Fibroblast of lung (primary cell): ENCODE measurements at places on chromosomes 3 and 15. TPM values are rescaled to one million over a fixed set of nuclear protein-coding genes. Genes with fewer than 3 reads are reported as not detected.
A peak's percentile ranks its signal among the peaks of the same experiment; 100 is the strongest.

GRCh38 chr3:177611752-177612334 is 414.6 kb upstream of the TBL1XR1 start:
- DNase-seq, result no peak

DNA sequence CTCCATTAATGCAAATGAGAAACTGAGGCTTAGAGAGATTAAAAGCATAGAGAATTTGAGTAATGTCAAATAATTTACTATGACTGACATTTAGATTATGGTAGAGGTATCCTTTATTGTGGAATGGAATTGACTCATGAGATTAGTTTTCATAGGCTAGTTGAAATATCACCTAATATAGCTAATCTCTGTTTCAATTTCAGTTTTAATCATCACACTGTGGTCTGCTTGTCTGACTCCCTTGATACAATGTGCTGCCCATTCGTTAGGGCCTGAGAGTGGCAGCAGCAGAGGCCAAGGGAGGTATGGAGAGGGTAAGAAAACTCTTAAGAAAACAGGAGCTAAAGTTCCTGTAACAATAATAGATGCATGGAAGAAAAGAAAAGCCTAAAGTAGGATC is 13.2 kb upstream of the ZBTB20 start:
- no peak for DNase-seq

- DNase-seq, result peak; percentile 9
Measured at GRCh38 chr15:66231394-66232266, 21.9 kb downstream of the MEGF11 start.

- no peak for DNase-seq
Measured at GRCh38 chr3:6567241-6567640, 293.7 kb upstream of the GRM7 start.

DNA sequence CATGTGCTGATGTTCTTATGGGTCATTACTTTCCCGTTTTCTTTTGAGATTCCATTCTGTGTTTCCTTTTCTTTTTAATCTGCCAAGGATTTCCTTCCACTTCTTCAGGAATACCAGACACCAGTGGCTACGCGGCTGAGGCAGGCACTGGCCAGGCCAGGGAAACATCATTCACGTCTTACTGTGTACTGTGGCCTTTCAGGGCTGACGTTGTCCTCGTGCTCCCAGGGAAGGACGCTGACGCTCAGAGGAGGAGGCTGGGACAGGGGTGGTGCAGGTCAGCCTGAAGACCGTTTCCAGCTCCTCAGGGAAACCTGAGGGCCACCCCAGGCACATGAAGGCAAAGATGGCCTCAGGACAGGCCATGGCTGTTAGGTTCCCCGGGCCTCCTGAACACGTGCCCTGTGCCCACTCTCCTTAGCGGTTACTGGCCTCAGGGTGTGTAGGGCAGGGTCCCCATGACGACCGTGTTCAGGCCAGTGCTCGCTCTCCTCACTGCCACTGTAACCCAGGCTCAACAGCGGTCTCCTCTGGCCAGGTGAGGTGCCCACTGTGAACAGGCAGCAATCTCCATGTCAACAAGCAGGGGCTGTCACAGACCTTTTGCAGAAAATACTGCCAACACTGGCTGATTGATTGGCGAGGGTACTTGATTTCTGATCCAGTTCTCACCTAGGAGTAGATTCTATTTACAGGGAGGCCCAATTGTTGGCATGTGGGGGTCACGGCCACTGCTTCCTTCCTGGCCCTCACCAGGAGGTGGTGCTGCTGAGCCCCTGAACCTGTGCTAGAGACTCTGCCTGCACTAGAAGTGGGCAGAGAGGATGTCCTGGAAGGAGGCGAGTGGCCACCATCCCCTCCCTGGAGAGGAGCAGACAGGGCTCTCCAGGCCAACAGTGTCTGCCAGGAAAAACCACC is 169.5 kb downstream of the ATP10A start:
- peak; percentile 23 for DNase-seq

Gene SLC12A1
- not detected in 2 replicates for total RNA-seq

Gene FRG2C
- not detected in 2 replicates for total RNA-seq

Gene ZPLD1
- 0.17 TPM in 1 of 2 replicates, not detected in the other for total RNA-seq

DNA sequence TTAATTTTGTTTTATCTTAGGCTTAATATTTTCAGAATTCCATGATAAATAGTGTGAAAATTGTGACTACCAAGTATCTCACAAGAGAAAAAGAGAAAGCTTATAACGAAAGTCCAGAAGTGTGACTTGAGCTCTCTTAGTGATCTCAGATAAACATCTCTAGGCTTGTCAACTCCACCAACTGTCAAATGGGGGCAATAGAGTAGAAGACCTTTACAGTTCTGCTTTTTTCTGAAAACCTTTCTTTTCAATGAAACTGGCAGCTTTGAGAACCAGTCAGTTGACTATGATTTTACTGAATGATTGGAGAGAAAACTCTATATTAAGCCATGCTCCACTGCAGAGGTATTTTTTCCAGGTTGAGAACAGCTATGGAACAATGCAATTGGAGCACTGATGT is 119.2 kb upstream of the TP63 start:
- no peak for DNase-seq

Gene CP
- total RNA-seq, result under 0.01 TPM in 1 of 2 replicates, not detected in the other

GRCh38 chr3:11985866-11986265 is 18.3 kb upstream of the SYN2 start:
- DNase-seq, result no peak

GRCh38 chr15:39788800-39789565 is 6.3 kb upstream of the FSIP1 start:
- DNase-seq, result no peak

Gene CDHR4
- under 0.01 TPM in 1 of 2 replicates, not detected in the other for total RNA-seq

Gene PDCD6IP
- 76.5 and 99.4 TPM in 2 replicates for total RNA-seq

Gene DPPA2
- total RNA-seq, result not detected in 2 replicates

Gene KCNAB1
- total RNA-seq, result 0.26 and 0.33 TPM in 2 replicates

DNA sequence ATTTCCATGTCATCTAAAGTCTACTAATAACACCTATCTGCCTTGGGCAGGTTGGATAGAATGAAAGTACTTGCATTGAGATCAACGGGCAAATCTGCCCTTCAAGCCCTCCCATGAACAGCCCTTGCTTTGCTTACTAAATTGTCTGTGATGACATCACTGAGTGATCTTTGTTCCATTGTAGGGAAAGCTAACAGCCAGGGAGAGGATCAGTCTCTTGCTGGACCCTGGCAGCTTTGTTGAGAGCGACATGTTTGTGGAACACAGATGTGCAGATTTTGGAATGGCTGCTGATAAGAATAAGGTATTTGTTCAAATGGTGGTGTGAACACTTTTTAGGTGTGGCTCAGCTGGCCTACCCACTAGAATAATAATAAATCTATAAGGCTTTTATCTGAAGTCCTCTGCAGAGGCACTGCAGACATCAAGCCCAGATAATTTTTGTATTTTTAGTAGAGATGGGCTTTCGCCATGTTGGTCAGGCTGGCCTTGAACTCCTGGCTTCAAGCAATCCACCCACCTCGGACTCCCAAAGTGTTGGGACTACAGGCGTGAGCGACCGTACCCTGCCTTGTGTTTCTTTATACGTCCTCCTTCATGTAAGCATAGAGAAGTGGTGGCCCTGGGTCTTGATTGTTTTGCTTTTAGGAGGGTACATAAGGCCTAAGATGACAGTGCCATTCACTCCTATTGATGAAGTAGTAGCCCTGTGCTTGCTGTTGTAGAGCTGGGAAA is 5.7 kb downstream of the PCCB start:
- DNase-seq, result no peak

Gene EFCAB12
- total RNA-seq, result under 0.01 and 0.17 TPM in 2 replicates

DNA sequence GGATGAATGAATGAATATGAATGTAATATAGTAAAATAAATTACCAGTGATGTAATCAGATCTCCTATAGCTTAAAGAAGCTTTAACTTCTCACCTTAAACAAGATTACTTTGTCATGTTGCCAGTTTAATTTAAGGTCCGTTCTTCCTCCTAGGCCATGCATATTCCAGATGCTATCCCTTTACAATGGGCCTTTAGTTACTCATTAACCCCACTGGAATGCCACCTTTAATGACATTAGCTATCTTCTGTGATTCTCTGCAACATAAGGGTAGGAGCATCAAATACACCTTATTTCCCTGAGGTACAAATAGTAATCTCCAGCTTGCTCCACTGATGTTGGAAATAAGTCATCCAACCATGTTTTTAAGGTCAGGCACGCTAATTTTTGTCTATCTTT is 63.0 kb upstream of the TIMP4 start:
- DNase-seq, result no peak

Gene C2CD4A
- not detected in 2 replicates for total RNA-seq

GRCh38 chr3:53083521-53083920 is 37.6 kb upstream of the SFMBT1 start:
- peak; percentile 67 for DNase-seq

Gene GOLGA8G
- not detected in 2 replicates for total RNA-seq

GRCh38 chr3:24485511-24485910 is 9.1 kb downstream of the THRB start:
- no peak for DNase-seq

DNA sequence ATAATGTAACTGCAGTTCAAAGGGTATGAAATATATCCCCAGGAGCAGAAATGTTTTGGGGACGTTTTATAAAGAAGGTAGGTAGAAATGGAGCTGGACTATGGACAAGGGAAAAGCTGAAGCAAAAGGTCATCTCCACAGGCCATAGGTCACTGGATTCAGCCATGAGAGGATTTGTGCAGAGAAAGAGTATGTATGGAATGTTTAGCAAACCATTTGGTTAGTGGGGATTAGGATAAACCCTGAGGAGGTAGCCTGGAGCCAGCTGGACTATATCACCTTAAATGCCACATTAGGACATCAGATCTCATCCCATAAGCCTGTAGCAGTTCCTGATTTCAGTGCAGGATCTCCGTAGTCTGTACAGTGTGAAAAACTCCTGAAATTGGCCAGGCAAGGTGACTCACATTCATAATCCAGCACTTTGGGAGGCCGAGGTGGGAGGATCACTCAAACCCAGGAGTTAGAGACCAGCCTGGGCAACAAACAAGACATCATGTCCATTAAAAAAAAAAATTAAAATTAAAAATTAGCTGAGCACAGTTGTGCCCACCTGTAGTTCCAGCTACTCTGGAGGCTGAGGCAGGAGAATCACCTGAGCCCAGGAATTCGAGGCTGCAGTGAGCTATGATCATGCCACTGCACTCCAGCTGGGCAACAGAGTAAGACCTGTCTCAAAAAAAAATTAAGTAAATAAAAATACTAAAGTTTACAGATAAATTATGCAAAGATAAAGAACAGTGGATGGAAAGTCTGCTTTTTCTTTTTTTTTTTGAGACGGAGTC is 4.7 kb downstream of the IP6K1 start:
- no peak for DNase-seq

DNA sequence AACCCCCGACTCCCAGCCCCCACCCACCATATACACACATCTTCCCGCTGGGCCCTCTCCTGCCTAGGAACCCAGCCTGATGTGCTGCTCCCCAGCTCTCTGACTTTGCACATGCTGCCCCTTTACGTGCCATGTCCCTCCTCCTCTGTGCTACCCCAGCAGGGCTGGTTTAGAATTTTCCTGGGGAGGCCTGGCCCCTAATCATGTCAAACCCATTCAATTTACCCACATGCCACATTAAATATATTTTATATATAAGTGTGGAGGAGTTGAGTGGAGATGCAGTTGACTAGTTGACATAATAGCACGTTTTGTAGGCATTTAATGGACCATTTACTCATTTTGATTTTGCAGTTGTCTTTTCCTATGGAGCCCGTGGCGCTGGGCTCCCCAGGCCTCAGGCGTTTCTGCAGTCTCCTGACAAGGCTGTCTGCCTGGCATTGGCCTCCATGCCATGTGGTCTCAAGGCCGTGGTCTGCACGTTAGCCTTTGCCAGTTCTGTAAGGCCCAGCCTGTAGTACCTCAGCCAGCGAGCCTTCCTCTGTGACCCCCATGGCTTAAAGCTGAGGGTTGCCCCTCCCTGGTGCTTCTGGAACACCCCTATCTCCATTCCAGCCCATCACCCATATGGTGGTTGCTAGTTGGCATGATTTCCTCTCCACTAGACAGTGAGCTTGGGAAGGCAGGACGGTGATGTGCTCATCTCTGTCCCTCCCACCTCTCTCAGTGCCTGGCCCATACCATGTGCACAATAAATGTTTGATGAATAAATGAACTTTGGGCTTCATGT is 155.8 kb downstream of the TLE3 start:
- DNase-seq, result no peak

DNA sequence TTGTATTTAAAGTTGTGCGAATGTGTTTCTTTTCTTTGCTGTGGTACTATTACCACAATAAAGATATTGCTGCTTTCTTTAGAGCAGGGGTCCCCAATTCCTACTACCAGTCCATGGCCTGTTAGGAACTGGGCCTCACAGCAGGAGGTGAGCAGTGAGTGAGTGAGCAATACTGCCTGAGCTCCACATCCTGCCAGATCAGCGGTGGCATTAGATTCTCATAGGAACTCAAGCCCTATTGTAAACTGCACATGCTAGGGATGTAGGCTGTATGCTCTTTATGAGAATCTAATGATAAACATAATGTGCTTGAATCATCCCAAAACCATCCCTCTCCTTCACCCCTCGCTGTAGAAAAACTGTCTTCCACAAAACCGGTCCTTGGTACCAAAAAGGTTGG is 41.6 kb downstream of the DMXL2 start:
- no peak for DNase-seq

DNA sequence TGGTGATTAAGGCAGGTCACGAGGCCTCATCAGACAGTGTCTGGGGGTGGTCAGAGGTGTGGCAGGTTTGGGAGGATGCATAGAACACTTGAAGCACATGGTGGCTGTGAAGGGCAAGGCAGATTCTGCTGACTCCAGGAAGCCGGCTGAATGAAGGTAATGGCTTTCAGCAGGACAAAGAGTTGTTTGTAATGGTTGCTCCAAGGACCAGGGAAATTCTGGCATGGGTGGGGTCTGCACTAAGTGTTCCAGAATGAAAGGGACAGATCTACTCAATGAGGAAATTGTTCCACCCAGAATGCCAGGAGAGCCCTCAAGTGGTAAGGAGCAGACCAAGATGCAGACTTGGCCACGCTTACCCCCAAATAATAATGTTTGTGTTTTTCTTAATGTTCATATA is 70.7 kb upstream of the ACAD9 start:
- no peak for DNase-seq

DNA sequence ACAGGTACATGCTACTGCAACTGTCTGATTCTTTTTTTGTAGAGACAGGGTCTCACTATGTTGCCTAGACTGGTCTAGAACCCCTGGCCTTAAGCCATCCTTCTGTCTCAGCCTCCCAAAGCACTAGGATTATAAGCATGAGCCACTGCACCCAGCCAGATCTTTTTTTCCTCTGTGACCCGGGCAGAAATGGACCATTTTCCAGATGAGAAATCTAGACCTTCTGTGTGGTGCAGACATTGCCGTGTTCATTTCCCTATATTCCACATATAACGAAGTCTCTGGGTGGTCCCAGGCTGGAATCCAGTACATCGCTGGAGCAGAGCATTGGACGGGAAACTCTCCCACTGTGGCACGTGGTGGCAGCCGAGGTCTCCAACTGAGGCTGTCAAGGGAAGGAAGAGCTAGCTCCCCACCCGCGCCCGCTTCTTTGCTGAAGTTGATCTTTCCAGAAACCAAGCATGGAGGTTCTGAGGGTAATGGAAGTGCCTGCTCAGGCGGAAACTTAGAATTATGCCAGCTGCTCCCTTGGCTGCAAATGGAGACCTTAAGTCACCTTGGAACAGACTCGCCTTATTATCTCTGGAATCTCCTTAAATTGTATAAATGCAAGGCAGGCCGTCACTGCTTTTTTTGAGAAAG is 23.1 kb upstream of the TXNRD3 start:
- DNase-seq, result no peak
